ENCODE measurements at places on chromosomes 5 and 9.

DNA sequence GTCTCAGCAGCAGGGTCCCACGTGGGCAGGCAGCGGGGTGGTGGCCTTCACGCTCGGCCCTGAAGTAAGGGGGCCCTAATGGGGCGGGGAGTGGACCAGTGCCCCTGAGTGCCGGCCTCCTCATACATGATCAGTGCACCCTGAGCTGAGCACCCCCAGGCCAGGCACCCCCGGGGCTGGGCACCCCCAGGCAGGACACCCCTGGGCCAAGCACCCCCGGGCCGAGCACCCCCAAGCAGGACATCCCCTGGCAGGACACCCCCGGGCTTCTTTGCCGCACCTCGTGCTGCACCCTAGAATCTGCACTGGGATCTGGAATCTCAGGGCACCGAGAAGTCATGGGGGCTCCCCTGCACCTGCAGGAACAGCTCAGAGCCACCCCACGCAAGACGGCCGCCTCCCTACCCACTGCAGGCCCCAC, 51.4 kb downstream of the EXD3 start:
- H3K27me3 ChIP-seq: no peaks in the 10 kb centered on the region
- no peaks in the 10 kb centered on the region for H3K36me3 ChIP-seq

GRCh38 chr5:33758737-33759136, 133.1 kb downstream of the ADAMTS12 start:
- no peaks in the 10 kb centered on the region for H3K36me3 ChIP-seq
- no peaks in the 10 kb centered on the region for H3K4me1 ChIP-seq
- H3K27ac ChIP-seq: no peak overlapping the region
- H3K27me3 ChIP-seq: no peaks in the 10 kb centered on the region
- no peak for DNase-seq
- no peak overlapping the region for H3K4me3 ChIP-seq

DNA sequence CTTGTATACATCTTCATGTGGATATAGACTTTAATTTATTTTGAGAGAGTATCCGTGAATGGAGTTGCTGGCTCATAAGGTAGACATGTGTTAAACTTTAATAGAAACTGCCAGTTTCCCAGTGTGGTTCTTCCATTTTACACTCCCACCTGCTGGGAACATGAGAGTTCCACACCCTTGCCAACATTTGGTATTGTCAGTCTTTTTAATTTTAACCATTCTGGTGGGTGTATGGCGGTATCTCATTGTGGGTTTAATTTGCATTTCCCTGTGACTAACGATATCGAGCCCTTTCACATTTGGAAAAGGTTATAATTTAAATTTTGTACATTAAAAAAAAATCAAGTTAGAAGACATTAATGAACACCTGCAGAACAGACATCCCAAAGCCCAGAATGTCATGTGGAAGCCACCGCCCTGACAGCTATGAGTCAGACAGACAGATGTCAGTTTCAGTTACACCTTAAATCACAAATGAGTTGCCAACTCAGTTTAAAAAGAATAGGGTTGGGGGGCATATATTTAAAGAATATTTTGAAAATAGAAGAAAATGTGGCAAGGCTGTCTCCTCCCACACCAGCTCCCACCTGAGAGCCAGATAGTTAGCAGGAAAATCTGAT, 36.9 kb downstream of the ANKRD33B start:
- no peak overlapping the region for H3K27ac ChIP-seq
- DNase-seq: peak; percentile 49
- H3K27me3 ChIP-seq: peaks cover 2% of the 10 kb centered on the region
- H3K4me3 ChIP-seq: no peak overlapping the region

- H3K4me3 ChIP-seq: no peak overlapping the region
- H3K4me1 ChIP-seq: no peaks in the 10 kb centered on the region
- no peak overlapping the region for H3K27ac ChIP-seq
- no peaks in the 10 kb centered on the region for H3K27me3 ChIP-seq
Measured at GRCh38 chr9:108861464-108861863, 602 bp upstream of the ACTL7A start.

DNA sequence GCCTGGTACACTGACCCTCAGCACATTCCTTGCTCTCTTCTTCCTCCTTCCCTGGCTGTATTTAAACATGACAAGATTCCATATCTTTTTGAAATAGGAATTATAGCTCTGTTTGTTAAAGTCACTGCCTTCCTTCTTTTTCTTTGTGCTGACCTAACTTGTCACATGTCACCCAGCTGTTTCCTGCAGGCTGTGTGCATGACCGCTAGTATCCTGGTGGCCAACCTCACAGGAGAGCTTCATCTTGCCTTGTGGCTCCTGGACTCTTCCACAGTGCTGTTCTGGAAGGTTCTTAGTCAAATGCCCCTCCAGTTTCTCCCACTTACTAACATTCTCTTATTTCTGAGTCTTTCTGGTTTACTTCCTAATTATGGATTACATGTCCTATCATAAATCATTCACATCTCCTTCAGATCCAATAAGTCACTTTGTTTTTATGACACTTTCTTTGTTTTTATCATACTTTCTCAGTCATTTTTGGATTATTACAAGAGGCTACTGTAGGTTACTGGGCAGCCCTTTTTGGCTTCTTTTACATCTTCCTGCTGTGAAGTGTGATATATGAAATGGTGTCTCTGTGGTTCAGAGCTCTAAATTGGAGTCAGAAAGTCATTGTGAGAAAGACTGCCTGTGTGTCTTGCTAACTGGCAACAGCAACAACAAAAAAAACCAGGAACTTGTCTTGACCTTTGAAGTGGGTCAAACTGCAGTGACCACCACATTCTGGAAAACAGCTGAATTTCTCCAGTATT, 463.6 kb upstream of the DAP start:
- DNase-seq: no peak
- H3K27me3 ChIP-seq: no peaks in the 10 kb centered on the region
- no peak overlapping the region for H3K27ac ChIP-seq

All from activated CD4-positive, alpha-beta memory T cell treated with anti-CD3 and anti-CD28 coated beads for 36 hours (primary cell).